ENCODE measurements at places on chromosomes 16 and 17.
A peak's percentile ranks its signal among the peaks of the same experiment; 100 is the strongest.

DNA sequence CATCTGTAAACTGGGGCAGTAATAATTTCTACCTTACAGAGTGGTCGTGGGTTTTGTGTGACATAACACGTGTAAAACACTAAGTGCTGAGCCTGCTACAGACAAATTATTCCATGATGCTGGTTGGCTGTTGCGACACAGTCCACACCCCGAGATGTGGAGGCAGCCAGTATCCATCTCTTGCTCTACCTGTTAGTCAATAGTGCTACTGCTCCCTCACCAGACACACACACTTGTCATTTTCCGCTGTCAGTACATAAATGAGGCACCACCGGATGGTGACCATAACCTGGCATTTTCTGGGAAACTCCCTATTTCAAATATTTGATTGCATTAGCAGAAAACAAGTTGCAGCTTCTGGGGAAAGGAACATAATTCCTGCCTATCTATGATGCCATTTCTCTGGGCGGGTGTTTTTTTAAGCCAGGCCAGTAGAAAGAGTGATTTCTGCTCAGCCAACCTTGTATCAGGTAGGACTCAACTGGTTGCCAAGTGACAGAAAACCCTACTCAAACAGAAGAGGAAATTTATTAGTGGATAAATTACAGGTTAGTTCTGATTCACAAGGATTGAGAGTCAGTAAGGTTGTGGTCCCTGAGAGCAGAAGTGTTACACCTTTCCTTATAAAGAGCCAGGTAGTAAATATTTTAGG is 24.1 kb downstream of the DNAJA2 start:
- no peak for DNase-seq

DNA sequence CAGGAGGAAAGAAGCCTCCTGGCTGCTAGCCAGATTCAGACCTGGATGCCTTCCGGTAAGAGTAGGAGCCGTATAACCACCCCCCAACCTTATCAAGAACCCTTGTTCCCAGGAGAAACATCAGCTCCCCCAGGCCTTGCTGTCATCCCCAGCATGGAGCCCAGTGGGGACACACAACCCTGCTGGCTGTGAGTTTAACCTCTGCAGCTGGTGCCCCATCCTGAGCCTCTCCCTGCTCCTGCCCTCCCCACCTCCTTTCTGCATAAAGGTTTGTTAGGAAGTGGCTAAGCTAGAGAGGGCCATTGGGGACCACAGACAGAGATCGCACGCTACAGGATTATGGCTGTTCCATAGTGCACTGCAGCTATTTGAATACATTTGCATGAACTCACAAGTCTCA is 55.5 kb upstream of the RPL38 start:
- no peak for DNase-seq

GRCh38 chr16:84239141-84239769 is 557 bp downstream of the KCNG4 start:
- DNase-seq: no peak

- DNase-seq: no peak
Observed at GRCh38 chr16:22035153-22035552, 27.2 kb downstream of the MOSMO start.

DNA sequence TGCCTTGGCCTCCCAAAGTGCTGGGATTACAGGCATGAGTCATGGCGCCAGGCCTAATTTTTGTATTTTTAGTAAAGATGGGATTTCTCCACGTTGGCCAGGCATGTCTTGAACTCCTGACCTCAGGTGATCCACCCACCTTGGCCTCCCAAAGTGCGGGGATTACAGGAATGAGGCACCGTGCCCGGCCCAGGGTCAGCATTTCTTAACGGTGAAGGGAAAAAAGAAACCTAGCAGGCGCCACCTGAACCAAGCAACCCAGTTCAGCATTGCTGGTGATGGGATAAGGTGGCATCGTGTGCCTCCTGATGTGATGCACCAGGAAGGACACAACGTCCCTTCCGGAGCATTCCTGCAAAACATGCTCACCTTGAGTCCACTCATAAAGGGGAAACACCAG is 2.2 kb upstream of the CLCN7 start:
- DNase-seq: no peak

DNA sequence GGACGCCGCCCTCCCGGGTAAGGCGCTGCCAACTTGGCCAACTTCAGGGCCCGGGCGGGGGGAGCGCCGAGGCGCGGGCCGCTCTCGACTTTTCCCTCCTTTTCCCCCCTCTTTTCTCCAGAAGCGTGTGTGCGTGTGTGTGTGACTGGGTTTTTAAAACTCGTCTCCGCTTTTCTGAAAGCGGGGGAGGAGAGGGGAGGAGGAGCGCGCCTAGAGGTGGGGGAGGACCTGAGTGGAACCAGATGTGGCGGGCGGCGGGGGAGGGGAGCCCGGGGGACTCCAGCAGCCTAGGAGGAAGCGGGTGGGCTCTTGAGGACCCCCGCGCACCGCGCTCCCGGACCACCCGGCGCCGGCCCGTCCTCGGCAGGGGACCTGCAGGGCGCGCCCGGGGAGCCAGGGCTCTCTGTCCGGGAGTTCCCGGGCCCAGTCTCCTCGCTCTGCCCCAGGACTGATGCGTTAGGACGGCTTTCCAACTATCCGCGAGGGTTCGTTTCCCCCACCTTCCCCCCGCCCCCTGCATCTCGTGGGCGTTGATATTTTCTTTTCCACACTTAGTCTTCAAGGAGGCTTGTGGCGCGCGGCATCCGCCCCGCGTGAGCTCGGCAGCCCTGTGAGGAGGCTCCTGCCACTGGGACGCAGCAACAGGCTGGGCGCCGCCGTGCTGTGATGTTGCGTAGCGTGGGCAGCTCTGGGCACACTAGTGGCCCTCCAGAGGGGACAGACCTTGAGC is 599 bp downstream of the MRC2 start:
- no peak for DNase-seq

GRCh38 chr16:16007743-16008111 is 58.3 kb downstream of the ABCC1 start:
- no peak for DNase-seq

DNA sequence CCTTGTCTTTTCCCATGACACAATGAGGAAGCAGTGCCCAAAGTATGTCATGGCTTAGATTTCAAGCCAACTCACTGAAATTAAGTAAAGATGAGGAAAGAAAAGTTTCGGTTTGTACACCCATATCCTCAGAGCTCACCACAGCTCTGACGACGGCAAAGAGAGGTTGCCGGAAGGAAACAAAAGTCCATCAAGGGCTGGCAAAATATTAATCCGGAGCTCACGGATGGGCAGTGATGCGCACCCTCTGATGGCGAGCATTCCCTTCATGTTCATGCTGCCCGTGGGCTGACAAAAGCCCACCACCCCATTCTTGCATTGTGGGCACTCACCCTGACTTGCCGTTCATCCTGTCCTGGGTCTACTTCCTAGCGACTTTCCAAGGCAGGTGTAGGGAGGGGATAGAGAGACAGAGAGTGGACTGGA is 103.1 kb downstream of the SOX9 start:
- DNase-seq: no peak

GRCh38 chr17:35766489-35766877 is 5.8 kb downstream of the C17orf50 start:
- no peak for DNase-seq

DNA sequence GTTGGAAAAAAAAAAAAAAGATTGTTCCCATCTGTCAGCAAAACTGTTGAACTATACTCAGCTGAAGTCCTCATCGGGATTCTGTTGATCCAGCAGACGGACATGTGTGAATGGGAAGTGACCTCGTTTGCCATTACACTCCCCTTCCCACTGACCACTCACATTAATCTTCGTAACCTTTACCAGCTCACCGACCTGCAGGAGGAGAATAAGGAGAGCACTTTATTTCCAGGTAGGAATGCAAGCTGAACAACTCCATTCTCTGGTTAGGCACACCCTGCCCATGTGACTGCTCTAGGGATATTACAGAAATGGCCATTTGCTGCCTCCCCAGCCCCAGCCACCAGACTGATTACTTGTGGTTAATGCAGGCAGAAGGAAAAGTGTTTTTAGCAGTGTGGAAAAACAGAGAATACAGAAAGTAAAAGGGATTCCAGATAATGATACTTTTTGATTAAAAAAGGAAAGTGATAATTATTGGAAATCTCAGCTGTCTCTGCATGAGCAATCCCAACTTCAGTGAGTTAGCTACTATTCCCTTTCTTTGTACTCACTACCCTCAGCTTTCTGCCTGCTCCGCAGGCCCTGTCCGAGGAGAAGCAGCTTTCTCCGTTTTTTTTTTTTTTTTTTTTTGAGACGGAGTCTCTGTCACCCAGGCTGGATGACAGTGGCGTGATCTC is 23.6 kb upstream of the YWHAE start:
- DNase-seq: no peak

DNA sequence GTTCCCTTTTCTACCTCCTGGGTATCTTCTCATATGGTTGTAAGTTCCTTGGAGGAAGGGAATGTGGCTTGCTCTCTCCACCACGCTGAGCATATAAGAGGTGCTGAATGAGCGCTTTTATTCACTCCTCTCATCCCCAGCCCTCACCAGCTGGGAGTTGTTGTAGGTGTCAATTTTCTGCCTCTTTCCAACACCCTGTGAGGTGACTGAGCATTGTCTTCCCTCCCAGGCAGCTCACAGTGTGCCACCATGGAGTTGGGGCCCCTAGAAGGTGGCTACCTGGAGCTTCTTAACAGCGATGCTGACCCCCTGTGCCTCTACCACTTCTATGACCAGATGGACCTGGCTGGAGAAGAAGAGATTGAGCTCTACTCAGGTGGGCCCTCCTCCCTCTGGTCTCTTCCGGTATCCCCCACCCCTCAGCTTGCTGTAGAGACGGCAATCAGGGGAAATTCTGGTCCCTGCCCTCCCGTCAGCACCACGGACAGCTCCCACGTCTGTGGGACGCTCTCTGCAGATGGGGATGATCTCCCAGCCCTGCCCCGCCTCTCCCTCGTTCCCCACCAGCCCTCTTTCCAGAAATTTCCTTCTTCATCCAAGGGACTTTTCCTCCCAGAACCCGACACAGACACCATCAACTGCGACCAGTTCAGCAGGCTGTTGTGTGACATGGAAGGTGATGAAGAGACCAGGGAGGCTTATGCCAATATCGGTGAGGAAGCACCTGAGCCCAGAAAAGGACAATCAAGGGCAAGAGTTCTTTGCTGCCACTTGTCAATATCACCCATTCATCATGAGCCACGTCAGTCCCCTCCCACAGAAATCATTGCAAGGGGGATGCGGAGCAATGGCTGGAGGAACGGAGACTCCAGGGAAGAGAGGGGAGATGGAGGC is 18.3 kb downstream of the CIITA start:
- peak; percentile 72 for DNase-seq

GRCh38 chr17:56292578-56292977 is 139.3 kb downstream of the ANKFN1 start:
- DNase-seq: no peak

DNA sequence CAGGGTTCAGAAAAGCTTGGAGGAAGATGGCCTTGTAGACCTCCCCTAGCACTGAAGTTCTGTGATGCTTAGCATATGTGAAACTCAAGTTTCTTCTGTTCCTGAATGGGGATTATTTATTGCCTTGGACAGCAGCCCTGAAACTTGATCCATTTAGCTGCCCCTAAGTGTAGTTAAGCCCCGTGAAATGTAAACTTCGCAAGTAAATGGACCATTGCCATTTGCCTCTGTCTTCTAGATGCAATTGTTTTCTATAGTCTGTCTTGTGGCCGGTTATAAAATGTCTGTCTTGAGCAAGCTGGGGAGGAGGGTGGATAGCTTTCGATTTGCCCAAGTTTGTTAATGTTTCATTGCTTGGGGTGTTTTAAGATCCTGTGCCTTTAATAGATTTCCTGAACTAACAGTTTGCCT is 261.8 kb downstream of the CDH13 start:
- no peak for DNase-seq

- no peak for DNase-seq
Observed at GRCh38 chr17:28684963-28685362, 23.0 kb downstream of the SUPT6H start.

DNA sequence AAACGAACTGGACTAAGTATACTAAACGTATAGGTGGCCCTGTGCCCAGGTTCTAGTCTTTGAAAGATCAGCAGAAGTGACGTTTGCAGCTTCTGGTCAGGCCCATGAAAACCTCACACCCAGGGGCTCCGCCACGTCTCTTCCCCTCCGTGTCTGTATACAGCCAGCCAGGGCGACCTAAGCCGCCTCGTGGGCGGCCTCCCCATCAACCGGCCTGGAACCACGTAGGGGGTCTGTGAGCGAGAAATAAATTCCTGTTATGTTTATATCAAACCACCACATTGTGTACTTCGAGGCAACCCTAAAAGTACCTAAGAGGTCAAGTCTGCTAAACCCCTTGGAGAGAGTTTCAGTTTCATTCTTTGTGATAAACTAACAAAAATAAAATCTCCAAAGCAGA is 6.8 kb downstream of the TK1 start:
- no peak for DNase-seq

DNA sequence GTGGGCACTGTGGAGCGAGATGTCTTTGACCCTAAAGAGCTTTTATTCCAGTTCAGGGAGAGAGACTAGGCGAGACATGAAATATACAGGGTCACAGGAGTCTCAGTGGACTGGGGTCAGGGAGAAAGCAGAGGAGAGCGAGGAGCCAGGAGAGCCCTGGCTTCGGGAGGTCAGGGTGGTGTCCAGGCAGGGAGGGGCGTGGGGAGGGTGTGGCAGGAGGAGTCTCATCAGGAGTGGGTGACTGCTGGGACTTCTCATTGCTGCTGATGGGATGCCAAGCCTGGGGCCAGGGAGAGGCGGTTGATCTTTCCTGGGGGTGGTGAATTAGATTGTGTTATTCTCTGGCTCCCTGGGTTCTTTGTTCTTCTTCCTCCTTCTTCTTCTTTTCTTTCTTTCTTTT is 22.4 kb upstream of the USP7 start:
- DNase-seq: no peak

GRCh38 chr16:85514295-85514597 is 98.9 kb upstream of the GSE1 start:
- DNase-seq: no peak

DNA sequence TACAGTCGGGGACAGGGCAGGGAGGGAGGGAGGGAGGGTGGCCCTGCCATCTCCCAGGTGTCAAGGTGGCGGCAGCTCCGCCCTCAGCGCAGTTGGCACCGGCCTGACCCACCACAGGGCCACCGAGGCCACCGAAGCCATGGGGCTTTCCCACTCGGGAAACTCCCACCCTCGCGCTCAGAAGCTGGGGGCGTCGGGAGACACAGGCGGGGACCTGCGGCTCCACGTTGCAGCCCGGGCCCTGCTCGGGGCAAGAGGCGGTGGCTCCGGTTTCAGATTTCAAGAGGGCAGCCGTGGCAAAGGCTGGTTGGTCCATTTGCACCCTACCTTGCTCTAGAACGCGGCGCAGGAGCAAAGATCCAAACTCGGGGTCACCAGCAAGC is 544 bp downstream of the CYB561 start:
- no peak for DNase-seq

- no peak for DNase-seq
Observed at GRCh38 chr16:997440-998051, 16.0 kb downstream of the SOX8 start.

DNA sequence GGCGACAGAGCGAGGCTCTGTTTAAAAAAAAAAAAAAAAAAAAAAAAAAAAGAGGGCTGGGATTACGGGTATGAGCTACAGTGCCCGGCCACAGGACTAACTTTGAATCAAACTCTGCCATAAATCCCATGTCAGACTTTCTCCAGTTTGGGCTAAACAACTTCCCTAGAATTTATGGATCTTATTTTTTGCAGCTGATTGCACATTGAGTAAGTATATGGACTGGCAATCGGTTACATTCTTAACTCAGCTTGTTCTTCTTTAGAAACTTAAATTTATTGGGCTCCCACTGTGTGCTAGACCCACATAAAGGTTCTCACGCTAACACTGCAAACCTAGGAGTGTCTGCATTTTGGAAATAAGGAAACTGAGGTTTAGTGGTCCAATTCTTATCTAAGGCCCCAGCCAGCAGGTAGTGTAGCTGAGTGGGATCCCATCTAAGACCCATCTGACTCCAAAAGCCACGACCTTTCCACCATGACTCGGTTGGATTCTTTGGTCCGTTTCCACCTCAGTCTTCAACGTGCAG is 718 bp upstream of the CBFB start:
- DNase-seq: no peak

- DNase-seq: peak; percentile 61
Observed at GRCh38 chr17:72560303-72561247, 439.8 kb downstream of the SOX9 start.
